ENCODE measurements at places on chromosomes 5 and 9.
A peak's percentile ranks its signal among the peaks of the same experiment; 100 is the strongest.

DNA sequence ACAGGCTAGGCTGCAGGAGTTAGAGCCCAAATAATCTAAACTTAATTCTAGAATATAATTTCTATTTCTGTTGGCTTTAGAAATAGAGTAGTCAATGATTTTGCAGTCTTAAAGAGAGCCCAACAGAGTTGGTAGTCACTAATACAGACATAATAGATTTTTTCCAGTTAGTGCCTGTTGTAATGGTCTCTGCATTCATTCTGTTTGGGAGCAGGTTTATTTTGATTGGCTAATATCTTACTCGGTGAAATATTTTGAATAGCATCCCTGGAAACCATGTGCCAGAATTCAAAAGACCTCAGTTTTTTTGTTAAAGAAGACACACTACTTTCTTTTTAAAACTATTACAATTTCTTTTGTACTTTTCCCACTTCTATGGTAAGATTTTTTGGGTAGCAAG, 107.2 kb downstream of the RASGRF2 start:
- DNase-seq, result no peak

GRCh38 chr9:136981588-136982231, 1.1 kb upstream of the LCNL1 start:
- no peak for DNase-seq

DNA sequence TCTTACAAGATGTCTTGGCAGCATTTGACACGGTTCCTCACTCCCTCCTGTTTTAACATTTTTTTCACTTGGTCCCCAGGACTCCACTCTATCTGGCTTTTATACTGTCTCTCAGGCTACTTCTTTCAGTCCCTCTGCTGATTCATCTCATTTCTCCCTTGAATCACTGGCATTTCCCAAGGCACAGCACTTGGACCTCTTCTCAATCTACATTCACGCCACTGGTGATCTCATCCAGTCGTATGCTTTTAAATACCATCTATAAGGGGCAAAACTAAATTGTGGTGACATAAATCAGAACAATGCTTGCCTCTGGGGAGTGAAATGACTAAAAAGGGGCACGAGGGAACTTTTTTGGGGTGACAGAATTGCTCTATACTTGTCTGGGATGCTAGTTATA, 47.1 kb downstream of the MAPKAP1 start:
- no peak for DNase-seq

DNA sequence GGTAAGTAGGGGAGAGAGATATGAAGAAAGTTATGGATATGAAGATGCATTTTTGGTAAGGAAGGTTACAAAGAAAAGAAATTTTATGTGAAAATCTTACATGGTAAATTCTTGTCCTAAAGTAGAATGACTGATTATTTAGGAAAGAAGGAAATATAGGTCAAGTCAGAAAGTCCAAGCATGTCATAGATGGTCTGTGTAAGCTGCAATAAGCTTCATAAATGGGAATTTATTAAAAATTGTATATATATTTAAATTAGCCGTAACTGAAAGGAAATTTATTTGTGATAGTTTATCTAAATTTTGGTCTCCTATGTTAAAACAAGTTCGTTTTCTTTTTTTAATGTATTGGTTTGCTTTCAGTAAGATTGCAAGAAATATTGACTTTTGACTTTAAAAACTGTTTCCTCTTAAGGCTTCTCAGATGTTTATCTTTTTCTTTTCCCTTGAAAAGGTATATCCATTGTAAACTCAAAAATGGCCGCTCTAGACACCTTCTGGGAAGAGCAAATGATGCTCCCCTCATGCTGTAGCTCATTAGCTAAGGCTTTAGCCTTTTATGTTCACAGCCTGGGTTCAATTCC, 46.8 kb upstream of the HAPLN1 start:
- DNase-seq, result no peak

DNA sequence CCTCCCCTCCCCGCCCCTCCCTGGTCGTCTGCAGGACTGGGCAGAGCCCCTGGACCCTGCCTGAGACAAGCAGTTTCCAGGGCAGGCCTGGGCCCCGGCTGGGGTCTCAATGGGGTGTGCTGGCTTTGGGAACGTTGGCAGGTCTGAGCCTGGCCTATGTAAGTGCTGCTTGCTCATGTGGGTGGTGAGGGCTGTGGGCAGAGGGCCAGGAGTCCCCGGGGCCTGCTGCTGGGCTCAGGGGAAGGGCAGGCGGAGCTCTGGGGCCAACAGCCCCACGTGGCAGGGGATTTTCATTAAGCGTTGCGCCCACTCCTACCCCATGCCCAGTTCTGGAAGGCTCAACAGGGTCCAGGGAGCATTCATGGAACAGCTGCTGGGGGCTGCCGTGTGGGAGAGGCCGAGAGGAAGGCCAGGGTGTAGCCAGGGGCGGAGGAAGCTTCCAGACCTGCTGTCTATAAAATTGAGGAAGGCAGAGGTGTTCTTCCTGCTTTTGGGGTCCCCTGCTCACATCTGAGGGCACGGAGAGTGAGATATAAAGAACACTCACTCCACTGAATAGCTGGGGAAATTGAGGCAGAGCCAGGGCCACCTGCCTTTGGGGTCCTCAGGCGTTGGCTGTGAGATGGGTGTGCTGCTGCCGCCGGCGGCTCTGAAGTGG, 32.5 kb downstream of the RXRA start:
- DNase-seq, result no peak

DNA sequence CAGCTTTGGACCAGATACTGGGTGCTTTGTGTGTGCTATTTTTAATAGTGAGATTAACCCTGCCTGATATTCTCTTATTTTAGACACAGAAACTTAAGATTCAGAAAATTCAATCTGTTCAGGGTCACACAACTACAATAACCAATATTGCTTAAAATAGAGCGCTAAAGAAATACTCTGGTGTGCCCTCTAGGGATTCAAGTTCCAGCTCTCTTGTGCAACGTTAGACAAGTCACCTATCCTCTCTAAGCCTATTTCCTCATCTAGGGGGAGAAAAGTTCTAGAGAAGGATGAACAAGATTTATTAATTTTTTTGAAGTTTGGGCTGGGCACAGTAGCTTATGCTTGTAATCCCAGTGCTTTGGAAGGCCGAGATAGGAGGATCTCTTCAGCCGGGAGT, 2.1 kb upstream of the SCAI start:
- DNase-seq, result no peak

GRCh38 chr5:115313052-115313451, 16.6 kb upstream of the CCDC112 start:
- no peak for DNase-seq

GRCh38 chr5:94778299-94778698, 159.8 kb downstream of the SLF1 start:
- no peak for DNase-seq

GRCh38 chr5:144017119-144017518, 153.3 kb downstream of the YIPF5 start:
- DNase-seq, result no peak

DNA sequence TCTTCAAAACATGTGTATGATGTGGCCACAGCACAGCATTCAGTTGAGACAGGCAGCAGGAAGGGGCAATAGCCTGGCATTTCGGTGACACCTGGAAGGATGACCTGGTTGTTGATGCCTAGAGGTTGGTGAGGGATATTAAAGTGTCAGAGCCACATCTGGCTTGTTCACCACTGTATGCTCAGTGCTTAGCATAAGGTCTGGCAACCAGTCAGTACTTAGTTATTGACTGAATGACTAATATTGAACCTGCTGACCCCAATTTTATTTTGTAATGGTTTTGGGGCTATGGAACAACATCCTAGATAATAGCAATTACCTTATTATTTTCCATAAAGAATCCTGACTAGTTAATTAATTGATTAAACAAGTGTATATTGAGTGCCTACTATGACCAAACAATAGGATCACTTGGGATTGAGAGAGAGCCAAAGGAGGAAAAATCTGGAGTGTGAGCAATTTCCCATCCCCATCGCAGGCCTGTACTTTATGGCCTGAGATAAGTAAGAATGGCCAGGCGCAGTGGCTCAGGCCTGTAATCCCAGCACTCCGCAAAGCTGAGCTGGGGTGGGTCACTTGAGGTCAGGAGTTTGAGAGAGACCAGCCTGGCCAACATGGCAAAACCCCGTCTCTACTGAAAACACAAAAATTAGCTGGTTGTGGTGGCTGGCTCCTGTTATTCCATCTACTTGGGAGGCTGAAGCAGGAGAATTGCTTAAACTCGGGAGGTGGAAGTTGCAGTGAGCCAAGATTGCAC, 85.4 kb upstream of the PLPP1 start:
- no peak for DNase-seq

- no peak for DNase-seq
Measured at GRCh38 chr5:67350185-67350584, 153.6 kb upstream of the CD180 start.

- DNase-seq, result no peak
Measured at GRCh38 chr9:110952540-110952859, 85.8 kb downstream of the LPAR1 start.

DNA sequence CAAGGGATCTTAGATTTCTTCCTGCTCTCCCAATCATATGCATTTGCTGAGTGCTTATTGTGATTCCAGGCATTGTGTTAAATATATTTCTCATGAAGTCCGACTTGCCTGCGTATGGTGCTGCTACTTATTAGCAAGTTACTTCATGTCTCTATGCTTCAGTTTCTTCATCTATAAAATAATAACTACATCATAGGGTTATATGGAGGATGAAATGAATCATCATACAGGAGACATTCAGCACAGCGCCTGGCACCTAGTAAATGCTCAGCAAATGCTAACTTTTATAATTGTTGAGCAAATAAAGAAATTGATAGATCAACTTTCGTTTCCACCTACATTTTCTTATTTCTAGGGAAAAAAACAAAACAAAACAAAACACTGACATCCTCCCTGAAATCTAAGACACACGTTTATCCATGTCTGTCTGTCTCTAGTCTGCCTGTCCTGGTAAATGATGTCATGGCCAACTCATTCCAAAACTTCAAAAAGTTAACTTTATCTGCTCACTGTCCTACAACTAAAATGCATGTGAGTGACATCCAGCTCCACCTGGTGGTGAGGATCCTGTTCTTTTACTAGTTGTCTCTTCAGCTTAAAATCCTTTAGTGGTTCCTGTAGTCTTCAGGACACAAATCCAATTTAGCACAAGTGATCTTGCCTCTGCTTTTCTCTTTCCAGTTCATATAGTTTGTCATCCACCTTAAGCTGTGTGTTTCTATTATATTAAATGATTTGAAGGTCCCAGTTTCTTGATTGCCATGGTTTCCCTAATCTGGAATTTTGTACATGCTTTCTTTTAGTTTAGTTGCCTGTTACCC, 27.7 kb downstream of the PPP3R2 start:
- DNase-seq, result peak; percentile 60

- no peak for DNase-seq
Measured at GRCh38 chr9:97387936-97388684, 23.8 kb upstream of the TDRD7 start.

- DNase-seq, result no peak
Measured at GRCh38 chr9:1200847-1201251, 150.7 kb downstream of the DMRT2 start.

DNA sequence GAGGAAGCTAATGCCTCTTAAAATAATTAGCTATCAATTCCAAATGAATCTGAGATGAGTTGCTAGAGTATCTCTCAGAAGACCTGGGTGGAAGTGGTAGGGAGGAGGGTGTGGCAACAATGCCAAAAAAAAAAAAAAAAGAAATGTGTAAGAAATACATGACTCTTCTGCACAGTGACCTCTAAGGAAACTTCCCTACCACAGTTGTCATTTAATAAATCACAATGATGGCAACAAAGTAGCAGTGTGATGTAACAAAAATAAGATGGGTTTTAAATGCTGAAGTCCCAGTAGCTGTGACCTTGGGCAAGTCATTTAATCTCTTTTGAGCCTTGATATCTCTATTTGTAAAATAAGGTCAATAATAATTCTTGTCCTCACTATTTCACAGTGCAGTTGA, 7.2 kb downstream of the FOXD1 start:
- no peak for DNase-seq

DNA sequence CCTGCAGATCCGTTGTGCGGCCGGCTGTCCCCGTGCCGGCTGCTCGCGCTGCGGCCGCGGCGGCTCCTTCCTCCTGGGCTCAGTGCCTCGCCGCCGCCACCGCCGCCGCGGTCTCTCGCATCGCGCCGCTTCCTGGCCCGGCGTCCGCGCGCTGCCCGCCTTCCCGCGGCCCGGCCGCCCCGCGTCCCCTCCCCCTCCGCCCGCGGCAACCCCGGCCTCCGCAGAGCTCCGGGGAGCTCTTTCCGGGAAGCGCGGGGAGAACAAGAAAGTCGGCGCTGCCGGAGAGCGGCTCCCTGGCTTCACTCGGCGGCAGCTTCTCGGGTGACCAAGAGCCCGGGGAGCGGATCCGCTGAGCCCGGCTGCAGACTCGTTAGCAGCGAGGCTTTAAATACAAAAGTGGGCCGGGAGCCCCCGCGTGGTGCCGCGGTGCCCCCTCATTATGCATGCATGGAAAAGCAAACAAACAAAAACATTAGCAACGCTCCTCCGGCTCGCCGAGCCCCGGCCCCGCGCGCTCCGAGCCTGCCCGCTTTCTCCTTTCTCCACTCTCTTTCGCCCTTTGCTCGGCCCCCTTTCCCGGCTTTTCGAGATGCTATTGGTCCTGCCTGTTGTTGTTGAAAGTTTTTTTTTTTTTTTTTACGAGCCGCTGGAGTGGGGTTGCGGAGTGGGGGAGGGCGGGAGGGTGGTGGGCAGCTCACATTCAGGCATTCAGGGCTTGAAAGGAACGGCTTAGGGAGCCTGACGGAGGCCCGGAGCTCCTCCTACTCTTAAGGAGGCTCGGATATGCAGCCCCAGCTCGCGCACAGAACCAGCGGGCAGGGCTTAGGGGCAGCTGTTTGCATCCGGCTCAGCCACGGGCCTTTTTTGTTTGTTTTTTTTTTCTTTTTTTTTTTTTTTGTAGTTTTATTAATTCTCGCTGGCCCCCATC, at the start of gene GAS1:
Gene GAS1, minus strand, starts transcription at position 361 of the 928 bp plus-strand sequence. CDS start 727 bp downstream, outside the sequence.
- peak; percentile 72 for DNase-seq

- DNase-seq, result no peak
Measured at GRCh38 chr5:145478651-145479050, 356.5 kb downstream of the PRELID2 start.

GRCh38 chr5:143606043-143606752, 202.7 kb upstream of the NR3C1 start:
- no peak for DNase-seq

DNA sequence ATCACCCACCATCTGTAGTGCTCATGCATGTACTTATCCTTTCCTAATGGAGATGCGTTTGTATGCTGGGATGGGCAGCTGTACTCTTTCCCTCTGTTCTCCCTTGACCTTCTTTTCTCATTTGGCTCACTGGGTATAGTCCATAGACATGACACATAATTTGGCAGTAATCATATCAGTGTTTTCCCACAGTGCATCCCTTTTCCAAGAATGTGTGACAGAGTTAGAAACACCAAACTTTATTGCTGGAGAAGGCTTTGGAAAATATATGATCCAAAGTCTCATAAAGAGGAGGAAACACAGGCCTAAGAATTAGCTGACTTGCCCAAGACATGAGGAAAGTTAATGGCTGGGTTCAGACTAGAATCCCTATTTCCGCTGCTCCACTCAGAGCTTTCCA, 1233.4 kb upstream of the DMAC1 start:
- no peak for DNase-seq

- DNase-seq, result no peak
Measured at GRCh38 chr9:98830554-98830953, 23.1 kb downstream of the GALNT12 start.

Data from CD4-positive, alpha-beta T cell treated with Interleukin-17A for 4 hours (primary cell).